ENCODE measurements at places on chromosomes 12 and 14.
A peak's percentile ranks its signal among the peaks of the same experiment; 100 is the strongest.

DNA sequence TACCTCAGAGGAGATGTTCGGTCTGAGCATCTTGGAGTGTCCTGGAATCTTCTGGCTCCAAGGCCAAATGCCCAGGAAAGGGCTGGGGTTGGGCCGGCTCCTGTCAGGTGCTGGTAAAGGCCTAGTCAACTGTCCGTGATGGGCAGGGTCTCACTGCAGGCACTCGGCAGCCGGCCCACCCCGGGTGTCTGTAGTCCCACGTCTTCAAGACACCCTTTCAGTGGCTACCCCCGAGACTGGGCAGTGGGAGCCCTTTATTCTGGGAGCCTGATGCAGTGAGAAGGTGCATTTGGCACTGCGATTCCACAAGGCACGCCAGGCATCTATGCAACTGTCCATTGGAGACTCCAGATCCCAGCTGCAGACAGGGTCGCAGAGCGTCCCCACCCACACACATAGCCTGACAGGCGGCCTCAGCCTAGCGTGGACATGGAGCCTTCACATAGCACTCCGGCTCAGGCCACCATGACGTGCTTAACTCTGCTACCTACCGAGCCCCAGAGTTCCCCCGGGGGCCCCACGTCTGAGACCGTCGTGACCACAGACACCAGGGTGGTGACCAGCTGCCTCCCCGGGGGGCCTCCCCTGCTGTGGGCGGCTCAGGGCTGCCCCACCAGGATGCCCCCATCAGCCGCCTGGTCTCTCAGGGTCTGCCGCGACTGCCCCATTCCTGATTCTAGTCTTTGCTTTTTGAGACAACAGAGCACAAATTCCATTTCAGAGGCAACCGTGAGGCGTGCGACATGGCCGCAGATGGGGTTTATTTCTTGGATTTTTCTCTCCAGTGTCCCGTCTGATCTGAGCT lies 331.8 kb upstream of the SFSWAP start:
- DNase-seq, result no peak

- DNase-seq, result peak; percentile 89
Observed at GRCh38 chr12:108804271-108804953, 53.0 kb downstream of the SSH1 start.

- DNase-seq, result peak; percentile 23
Observed at GRCh38 chr14:38079268-38079667, 128.4 kb upstream of the SSTR1 start.

DNA sequence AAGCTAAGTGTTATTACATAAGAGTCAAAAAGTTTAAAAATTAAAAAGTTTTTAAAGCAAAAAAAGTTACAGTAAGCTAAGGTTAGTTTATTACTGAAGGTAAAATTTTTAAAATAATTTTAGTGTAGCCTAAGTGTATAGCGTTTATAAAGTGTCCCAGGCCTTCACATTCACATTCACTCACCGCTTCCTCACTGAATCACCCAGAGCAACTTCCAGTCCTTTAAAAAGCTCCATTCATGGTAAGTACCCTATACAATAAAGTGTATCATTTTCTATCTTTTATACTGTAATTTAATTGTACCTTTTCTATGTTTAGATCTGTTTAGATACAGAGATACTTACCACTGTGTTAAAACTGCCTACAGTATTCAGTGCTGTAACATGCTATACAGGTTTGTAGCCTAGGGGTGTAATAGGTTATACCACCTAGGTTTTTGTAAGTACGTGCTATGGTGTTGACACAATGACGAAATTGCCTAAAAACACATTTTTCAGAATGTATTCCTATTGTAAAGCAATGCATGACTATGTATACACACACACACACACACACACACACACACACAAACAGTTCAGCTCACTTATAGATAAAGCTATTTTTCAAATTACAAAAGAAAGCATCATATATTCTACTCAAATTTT lies 3.7 kb downstream of the CLEC14A start:
- DNase-seq, result no peak

GRCh38 chr12:120814903-120815429 lies 89.2 kb downstream of the SPPL3 start:
- no peak for DNase-seq
